Activated T-cell treated with anti-CD3 and anti-CD28 coated beads, Interleukin-2, amount 50 U/mL, for 24 hours (primary cell): ENCODE measurements at places on chromosomes 4 and X.

GRCh38 chr4:11119474-11119873 is 309.2 kb downstream of the HS3ST1 start:
- no peaks in the 10 kb centered on the region for H3K4me1 ChIP-seq
- no peaks in the 10 kb centered on the region for H3K36me3 ChIP-seq
- H3K27ac ChIP-seq = no peak overlapping the region
- no peak overlapping the region for H3K4me3 ChIP-seq
- H3K27me3 ChIP-seq = peaks cover 6% of the 10 kb centered on the region

DNA sequence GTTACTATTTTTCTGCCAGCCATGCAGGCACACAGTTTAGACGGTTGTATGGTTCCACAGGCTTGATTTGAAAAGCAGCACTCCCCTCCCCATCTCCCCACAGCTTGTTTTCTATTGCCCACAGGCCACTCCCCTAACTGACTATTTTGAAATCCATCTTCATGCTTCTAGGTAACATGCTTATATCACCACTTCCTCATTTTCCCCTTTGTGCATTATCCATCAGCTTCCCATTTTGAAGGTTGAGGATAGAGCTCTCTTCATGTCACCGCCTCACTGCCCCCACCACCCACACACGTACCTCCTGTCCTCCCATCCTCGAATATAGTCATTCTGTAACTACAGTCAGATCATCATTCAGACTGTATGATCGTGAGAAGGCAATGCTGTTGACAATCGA is 224.7 kb downstream of the MID1 start:
- H3K4me3 ChIP-seq = no peak overlapping the region
- no peak overlapping the region for H3K27ac ChIP-seq
- no peak for DNase-seq
- no peaks in the 10 kb centered on the region for H3K4me1 ChIP-seq
- H3K36me3 ChIP-seq = no peaks in the 10 kb centered on the region

DNA sequence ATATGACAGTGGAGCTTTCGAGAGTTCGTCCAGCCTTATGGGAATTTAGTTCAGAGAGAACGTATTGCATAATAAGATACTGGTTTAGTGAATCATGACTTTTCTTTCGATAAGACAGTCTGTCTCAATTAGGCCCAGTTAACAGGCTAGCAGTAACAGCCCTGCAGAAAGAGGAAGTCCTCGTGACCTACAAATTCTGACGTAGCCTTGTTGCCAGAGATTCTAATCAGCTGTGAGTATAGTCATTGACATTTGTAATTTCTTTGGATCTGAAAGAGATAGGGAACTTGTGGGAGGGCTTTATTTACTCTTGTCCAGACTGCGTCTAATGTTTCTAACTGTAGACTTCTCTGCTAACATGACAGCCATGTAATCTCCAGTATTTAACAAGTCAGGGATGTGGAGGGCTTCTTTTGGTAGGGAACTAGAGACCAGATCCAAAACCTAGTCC is 15.8 kb downstream of the ART3 start:
- no peak overlapping the region for H3K27ac ChIP-seq
- peaks cover 2% of the 10 kb centered on the region for H3K27me3 ChIP-seq
- no peak for DNase-seq
- peaks cover 6% of the 10 kb centered on the region for H3K4me1 ChIP-seq
- no peaks in the 10 kb centered on the region for H3K36me3 ChIP-seq

- peaks cover 22% of the 10 kb centered on the region for H3K4me1 ChIP-seq
- no peak overlapping the region for H3K27ac ChIP-seq
- no peaks in the 10 kb centered on the region for H3K27me3 ChIP-seq
- no peak for DNase-seq
- no peak overlapping the region for H3K4me3 ChIP-seq
Observed at GRCh38 chr4:55386073-55386472, 9.7 kb upstream of the TMEM165 start.

- H3K27ac ChIP-seq = no peak overlapping the region
- H3K36me3 ChIP-seq = no peaks in the 10 kb centered on the region
- no peaks in the 10 kb centered on the region for H3K4me1 ChIP-seq
- peaks cover 38% of the 10 kb centered on the region for H3K27me3 ChIP-seq
- no peak overlapping the region for H3K4me3 ChIP-seq
- no peak for DNase-seq
Observed at GRCh38 chrX:14590216-14590615, 60.9 kb downstream of the GLRA2 start.

DNA sequence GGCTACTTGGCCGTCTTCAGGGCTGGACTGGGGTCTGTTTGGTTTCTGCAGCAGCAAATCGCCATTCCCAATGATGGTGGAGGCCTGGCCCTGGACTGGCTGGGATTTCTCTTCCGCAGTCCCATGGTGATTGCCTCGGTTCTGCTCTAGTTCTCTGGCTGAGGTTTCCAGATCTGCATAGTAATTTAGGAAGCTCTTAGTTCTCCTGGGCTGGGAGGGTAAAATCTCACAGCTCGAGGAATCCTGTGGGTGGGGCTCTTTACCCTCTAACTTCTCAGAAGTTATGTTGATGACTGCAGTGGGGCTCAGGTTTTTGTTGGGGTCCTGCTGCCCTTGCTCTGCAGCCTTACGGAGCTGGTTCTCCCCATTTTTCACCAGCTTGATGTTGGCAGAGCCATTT is 200.6 kb downstream of the APBB2 start:
- H3K27ac ChIP-seq = no peak overlapping the region
- H3K27me3 ChIP-seq = no peaks in the 10 kb centered on the region
- no peaks in the 10 kb centered on the region for H3K36me3 ChIP-seq
- H3K4me1 ChIP-seq = no peaks in the 10 kb centered on the region

- H3K4me3 ChIP-seq = no peak overlapping the region
- H3K4me1 ChIP-seq = no peaks in the 10 kb centered on the region
- H3K36me3 ChIP-seq = no peaks in the 10 kb centered on the region
- no peak for DNase-seq
- H3K27me3 ChIP-seq = peaks cover 55% of the 10 kb centered on the region
Observed at GRCh38 chrX:133390676-133391075, 24.6 kb downstream of the GPC4 start.

DNA sequence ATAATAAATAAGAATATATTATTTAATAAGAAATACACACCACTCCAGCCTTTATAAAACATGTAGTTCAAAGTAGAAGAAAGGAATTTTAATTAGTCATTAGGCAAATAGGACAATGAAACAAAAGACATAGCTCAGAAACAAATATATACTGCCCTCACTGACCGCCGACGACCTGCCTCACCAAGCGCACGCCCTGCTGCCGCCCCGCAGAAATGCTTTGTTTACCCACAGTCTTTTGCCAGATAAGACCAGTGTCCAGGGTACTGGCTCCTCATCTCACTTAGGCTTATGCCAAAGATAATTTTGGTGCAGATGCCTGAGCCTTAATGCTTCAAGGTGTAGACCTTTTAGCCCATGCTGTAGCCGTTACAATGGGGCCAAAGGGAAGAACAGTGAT is 199.5 kb downstream of the HHIP start:
- H3K27ac ChIP-seq = no peak overlapping the region
- no peaks in the 10 kb centered on the region for H3K4me1 ChIP-seq
- no peak overlapping the region for H3K4me3 ChIP-seq
- no peak for DNase-seq
- no peaks in the 10 kb centered on the region for H3K27me3 ChIP-seq

- H3K27ac ChIP-seq = no peak overlapping the region
- no peak overlapping the region for H3K4me3 ChIP-seq
- H3K36me3 ChIP-seq = no peaks in the 10 kb centered on the region
- peaks cover 30% of the 10 kb centered on the region for H3K27me3 ChIP-seq
- DNase-seq = no peak
- H3K4me1 ChIP-seq = peaks cover 7% of the 10 kb centered on the region
Observed at GRCh38 chrX:57137501-57137900, 304 bp upstream of the SPIN2A start.

- H3K36me3 ChIP-seq = no peaks in the 10 kb centered on the region
- no peak overlapping the region for H3K27ac ChIP-seq
- no peak overlapping the region for H3K4me3 ChIP-seq
- no peaks in the 10 kb centered on the region for H3K4me1 ChIP-seq
Observed at GRCh38 chr4:183362916-183363542, 40.8 kb upstream of the CLDN24 start.

- no peak overlapping the region for H3K27ac ChIP-seq
- H3K4me3 ChIP-seq = no peak overlapping the region
- H3K4me1 ChIP-seq = peaks cover 1% of the 10 kb centered on the region
- H3K36me3 ChIP-seq = peaks cover 57% of the 10 kb centered on the region
- H3K27me3 ChIP-seq = no peaks in the 10 kb centered on the region
Observed at GRCh38 chrX:2484721-2485648, 15.8 kb downstream of the DHRSX start.

GRCh38 chrX:47316276-47317025 is 53.9 kb upstream of the ZNF157 start:
- H3K4me3 ChIP-seq = no peak overlapping the region
- peaks cover 30% of the 10 kb centered on the region for H3K27me3 ChIP-seq
- H3K27ac ChIP-seq = no peak overlapping the region
- no peaks in the 10 kb centered on the region for H3K36me3 ChIP-seq
